Osteocyte (in vitro differentiated cells): ENCODE measurements at places on chromosomes 3 and 15. TPM values are rescaled to one million over a fixed set of nuclear protein-coding genes. Genes with fewer than 3 reads are reported as not detected.

Gene TKT
- total RNA-seq, result 480 and 494 TPM in 2 replicates

DNA sequence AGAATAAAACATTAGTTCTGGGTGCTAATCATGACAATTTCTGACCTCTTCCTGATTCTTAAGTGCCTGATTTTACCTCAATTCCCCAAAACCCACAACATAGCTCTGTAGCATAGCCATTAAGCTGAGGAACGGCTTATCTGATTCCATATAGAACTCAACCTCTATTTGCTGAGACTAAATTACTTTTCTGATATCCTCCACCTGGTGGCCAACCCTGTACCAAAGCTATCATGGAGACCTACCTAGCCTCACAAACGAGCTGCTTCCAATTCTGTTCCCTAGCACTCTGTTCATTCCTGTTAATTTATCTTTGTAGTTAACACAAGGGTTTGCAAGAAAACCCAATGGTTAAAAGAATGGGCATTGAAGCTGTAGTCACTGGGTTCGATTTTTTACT, 245.2 kb downstream of the PLOD2 start:
- no peaks in the 10 kb centered on the region for H3K4me1 ChIP-seq
- DNase-seq, result no peak
- peaks cover 5% of the 10 kb centered on the region for H3K27me3 ChIP-seq

- no peak overlapping the region for H3K4me3 ChIP-seq
- no peaks in the 10 kb centered on the region for H3K36me3 ChIP-seq
- H3K4me1 ChIP-seq, result no peaks in the 10 kb centered on the region
- no peak for DNase-seq
- H3K27ac ChIP-seq, result no peak overlapping the region
Measured at GRCh38 chr3:8186213-8186612, 315.4 kb upstream of the LMCD1 start.

DNA sequence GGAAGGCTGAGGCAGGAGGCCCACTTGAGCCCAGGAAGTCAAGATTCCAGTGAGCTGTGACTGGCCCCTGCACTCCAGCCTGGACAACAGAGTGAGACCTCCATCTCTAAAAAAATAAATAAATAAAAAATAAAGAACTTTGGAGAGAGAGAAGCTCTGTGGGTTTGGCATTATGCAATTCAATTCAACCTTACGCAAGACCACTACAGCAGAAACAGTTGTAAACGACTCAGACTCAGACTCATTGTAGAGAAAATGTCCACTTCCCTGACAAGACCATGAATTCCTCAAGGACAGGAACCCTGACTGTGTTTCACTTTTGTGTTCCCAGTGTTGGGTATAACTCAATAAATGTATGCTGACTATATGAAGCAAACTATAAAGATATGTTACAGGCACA, 90.3 kb upstream of the C3orf80 start:
- DNase-seq, result no peak
- peaks cover 8% of the 10 kb centered on the region for H3K4me1 ChIP-seq
- no peak overlapping the region for H3K27ac ChIP-seq
- H3K4me3 ChIP-seq, result no peak overlapping the region
- no peaks in the 10 kb centered on the region for H3K36me3 ChIP-seq
- no peaks in the 10 kb centered on the region for H3K27me3 ChIP-seq

GRCh38 chr3:25899352-25900101, 109.6 kb downstream of the OXSM start:
- no peak for DNase-seq
- no peak overlapping the region for H3K4me3 ChIP-seq
- H3K36me3 ChIP-seq, result no peaks in the 10 kb centered on the region

DNA sequence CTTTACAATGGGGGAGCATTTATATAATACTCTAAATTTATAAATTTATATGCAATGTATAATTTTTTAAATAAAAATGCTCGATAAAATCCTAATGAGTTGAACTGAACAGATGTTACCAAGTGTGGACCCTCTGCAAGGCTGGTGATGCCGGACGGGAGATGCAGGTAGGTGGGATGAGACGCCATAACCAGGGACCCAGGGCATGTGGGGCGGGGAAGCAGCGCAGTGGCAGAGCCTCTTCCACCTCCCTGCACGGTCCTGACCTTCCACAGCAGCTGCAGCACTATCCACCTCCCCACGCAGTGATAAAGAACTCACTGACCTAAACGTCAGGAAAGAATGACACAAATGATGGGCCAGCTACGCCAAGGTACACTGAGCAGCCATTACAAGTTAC, 12.8 kb downstream of the PCSK6 start:
- peaks cover 29% of the 10 kb centered on the region for H3K27me3 ChIP-seq
- H3K4me3 ChIP-seq, result no peak overlapping the region
- H3K27ac ChIP-seq, result no peak overlapping the region
- H3K36me3 ChIP-seq, result no peaks in the 10 kb centered on the region
- H3K4me1 ChIP-seq, result no peaks in the 10 kb centered on the region

DNA sequence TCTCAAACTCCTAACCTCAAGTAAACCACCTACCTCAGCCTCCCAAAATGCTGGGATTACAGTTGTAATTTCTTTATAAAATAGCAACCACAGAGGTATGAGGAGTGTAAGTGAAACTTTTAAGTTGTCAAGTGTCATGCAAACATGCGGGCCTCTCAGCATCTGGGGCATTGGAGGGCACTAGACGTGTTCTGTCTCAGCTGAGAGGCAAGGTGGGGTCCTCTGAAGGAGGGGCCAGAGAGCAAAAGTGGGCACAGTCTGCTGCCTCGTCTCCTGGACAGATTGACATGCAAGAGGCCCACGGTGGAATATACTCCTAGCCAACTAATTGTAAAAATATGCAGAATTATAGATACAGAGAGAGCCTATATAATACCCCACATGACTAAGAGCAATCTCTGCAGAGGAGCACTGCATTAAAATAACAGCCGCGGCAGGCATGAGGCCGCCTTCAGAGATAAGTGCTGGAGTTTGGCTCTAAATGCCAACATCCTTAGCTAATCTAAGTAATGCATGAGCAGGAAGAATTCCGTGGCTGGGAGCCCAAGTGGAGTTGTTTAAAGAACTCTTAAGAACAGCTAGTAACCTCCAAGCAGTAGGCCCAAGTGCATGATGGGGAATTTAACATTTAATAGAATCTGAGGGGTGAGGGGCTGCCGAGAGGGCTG, 87.8 kb upstream of the RNU6-1 start:
- H3K27me3 ChIP-seq, result no peaks in the 10 kb centered on the region
- peak overlapping the region; percentile 68 for H3K27ac ChIP-seq
- H3K36me3 ChIP-seq, result no peaks in the 10 kb centered on the region

GRCh38 chr3:148131990-148132638, 565.6 kb upstream of the AGTR1 start:
- H3K36me3 ChIP-seq, result no peaks in the 10 kb centered on the region
- no peak for DNase-seq
- no peak overlapping the region for H3K27ac ChIP-seq
- H3K4me3 ChIP-seq, result no peak overlapping the region
- no peaks in the 10 kb centered on the region for H3K4me1 ChIP-seq

DNA sequence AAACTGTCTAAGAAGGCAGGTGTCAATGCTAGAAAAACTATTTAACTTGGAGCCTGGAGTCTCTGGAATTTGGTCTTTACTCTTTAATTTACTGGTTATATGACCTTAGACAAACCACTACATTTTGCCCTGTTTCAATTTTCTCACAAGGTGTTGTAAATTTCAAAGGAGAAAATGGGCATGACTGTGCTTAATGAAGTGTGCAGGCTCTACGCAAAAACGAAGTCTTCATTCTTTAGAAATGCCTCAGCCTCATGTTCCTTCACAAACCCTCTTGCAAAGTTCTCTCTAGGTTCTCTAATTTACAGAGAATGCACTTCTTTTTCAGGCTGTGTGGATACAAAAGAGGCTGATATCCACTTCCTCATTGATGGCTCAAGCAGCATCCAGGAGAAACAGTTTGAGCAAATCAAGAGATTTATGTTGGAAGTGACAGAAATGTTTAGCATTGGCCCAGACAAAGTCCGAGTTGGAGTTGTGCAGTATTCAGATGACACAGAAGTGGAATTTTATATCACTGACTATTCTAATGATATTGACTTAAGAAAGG, 39.1 kb downstream of the COL6A5 start:
- DNase-seq, result no peak
- H3K4me3 ChIP-seq, result no peak overlapping the region
- no peaks in the 10 kb centered on the region for H3K4me1 ChIP-seq
- H3K27ac ChIP-seq, result no peak overlapping the region
- no peaks in the 10 kb centered on the region for H3K36me3 ChIP-seq
